ENCODE measurements at places on chromosomes 5 and 9.

DNA sequence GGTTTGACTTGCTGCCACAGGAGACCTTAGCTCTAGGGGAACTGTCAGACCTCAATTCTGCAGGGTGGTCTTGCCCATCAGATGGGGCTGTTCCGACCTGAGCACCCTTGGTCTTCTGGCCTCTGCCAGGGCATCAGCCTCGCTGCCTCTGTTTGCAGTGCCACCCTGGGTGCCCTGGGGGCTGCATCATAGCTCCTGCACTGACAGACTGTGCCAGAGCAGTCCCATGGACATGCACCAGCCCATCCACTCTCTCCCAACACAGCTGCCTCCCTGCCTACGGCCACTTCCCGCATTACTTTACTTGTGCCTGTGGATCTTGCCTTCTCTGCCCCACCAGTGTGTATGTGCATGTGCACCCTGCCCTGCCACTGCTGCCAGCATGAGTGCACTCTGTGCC, 884.7 kb upstream of the ARRDC3 start:
- no peak for DNase-seq

DNA sequence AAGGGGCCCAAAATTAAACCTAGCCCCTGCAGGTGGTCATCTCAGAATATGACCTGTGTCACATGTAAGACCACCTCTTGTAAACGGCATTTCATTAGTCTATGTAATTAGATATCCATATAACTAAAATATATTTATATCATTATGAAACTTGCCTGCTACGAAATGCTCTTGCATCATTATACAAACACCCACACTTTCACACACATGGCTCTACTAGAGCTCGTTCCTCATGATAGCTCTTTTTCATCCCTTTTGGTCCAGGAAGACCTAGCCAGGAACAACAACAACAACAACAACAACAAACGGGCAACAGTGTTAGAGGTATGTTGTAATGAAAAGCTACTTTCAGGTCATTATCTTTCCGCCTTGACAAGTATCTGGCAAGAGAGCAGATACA, 58.6 kb downstream of the LHFPL2 start:
- DNase-seq, result no peak

- DNase-seq, result no peak
Observed at GRCh38 chr5:136453986-136454758, 88.8 kb upstream of the TRPC7 start.

GRCh38 chr9:36437790-36438189, 37.7 kb upstream of the RNF38 start:
- DNase-seq, result no peak

DNA sequence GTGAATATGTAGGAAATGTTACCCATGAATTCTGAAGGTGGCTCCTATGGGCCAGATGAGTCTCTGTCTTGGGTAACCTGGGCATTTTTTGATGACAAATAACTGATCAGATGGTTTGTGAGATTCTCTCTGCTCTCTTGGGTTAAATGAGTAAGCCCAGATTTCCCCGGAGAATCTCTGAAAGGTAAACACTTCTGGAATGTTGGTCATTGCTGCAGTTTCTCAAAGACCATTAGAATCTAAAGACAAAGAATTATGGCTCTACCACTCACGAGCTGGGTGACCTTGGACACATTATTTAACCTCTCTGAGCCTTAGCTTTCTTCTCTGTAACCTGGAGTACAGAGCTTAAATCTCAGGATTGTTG, 191.2 kb downstream of the DAB2IP start:
- DNase-seq, result no peak

GRCh38 chr5:150511578-150512367, 3.8 kb downstream of the NDST1 start:
- no peak for DNase-seq

GRCh38 chr9:92954049-92954861, 6.9 kb downstream of the FGD3 start:
- peak; percentile 60 for DNase-seq

- DNase-seq, result no peak
Observed at GRCh38 chr9:11618241-11618805, 1005.5 kb upstream of the PTPRD start.

DNA sequence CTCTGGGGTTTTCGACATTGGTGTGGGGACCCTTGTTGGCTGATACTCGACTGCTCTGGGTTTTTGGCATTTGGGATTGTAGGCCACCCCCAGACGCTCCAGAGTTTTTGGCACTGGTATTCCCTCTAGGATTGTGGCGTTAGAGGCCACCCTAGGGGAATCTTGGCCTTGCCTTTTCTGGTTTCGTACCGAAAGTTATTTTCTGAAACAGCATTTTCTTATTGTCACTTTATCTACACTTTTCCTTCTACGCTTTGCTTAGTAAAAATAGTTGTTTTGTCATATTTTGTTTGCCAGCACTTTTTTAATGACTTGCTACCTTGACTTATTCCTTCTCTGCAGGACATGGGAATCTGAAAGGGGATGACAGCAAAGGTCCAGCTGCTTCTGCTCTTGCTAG, 25.1 kb upstream of the CLPTM1L start:
- DNase-seq, result no peak

GRCh38 chr5:133824661-133825254, 143.7 kb downstream of the C5orf15 start:
- DNase-seq, result peak; percentile 7

DNA sequence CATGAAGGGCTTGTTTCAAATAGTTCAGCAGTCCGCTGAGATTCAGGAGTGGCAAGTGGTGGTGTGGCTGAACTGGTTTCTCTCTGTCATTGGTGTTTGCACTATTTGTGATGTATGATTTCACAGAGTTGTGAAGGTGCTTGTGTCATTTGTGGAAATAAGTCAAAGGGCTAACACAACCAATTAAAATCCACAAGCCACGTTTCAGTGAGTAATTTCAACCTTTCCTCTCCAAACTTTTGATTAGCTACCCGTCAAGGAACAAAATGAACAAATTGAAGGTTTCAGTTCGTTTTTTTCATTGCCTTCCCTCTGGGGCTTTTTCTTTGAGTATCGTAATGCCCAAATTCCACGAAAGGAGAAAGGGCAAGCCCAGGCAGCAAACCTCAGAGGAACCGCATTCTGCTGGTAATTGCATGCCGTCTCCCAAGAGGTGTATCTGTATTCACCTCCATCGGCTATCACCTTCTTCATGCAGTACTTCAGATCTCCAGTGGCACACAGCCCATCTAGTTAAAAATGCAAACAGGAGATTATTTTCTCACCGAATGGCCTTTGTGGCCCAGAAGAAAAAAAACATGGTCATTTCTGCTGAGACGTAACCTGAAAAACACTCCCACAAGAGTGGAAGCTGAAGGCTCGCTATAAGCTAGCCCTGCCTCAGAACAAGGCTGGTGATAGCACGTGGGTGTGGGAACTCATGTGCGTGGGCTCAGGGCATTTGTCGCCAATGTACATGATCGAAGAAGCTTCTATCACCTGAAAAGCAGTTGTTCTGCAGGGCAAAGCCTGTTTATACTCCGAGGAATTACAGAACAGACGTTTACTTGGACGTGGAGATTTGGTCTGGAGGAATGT, 197.1 kb downstream of the NR3C1 start:
- DNase-seq, result no peak

DNA sequence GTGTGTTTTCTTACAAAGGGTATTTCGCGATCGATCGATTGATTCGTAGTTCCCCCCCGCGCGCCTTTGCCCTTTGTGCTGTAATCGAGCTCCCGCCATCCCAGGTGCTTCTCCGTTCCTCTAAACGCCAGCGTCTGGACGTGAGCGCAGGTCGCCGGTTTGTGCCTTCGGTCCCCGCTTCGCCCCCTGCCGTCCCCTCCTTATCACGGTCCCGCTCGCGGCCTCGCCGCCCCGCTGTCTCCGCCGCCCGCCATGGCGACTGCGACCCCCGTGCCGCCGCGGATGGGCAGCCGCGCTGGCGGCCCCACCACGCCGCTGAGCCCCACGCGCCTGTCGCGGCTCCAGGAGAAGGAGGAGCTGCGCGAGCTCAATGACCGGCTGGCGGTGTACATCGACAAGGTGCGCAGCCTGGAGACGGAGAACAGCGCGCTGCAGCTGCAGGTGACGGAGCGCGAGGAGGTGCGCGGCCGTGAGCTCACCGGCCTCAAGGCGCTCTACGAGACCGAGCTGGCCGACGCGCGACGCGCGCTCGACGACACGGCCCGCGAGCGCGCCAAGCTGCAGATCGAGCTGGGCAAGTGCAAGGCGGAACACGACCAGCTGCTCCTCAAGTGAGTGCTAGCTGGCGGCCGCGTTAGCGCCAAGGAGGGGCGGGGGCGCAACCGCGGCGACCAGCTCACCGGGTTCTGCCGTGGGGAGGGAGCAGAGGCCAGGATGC, 480 bp downstream of the LMNB1 start:
- peak; percentile 59 for DNase-seq

DNA sequence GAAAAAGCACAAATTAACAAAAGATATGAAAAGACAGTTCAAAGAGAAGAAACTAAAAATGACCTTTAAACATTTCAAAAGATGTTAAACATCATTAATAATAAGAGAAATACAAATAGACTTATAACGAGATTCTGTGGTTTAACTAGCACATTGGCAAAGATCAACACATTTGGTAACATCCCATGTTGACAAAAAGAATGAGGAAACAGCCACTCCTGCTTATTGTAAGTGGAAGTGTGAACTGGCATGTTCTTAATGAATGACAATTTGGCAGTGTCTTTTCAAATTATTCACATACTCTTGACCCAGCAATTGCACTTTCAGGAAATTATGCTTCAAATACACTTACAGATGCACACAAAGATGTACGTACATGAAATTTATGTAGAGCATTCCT, 176.3 kb downstream of the TLE1 start:
- DNase-seq, result no peak

DNA sequence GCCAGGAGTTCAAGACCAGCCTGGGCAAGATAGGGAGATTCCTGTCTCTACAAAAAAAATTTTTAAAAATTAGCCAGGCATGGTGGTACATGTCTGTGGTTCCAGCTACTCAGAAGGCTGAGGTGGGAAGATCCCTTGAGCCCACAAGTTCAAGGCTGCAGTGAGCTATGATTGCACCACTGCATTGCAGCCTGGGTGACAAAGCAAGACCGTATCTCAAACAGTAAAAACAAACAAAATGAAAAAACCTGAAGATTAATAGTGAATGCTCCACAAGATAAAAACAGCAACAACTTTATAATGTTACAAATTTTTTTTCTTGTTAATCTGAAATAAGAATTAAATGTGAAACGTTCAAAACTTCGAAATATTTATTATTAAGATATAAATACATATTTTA, 2.7 kb upstream of the TMEM267 start:
- DNase-seq, result no peak

GRCh38 chr5:102277144-102277543, 18.9 kb downstream of the SLCO4C1 start:
- DNase-seq, result no peak

DNA sequence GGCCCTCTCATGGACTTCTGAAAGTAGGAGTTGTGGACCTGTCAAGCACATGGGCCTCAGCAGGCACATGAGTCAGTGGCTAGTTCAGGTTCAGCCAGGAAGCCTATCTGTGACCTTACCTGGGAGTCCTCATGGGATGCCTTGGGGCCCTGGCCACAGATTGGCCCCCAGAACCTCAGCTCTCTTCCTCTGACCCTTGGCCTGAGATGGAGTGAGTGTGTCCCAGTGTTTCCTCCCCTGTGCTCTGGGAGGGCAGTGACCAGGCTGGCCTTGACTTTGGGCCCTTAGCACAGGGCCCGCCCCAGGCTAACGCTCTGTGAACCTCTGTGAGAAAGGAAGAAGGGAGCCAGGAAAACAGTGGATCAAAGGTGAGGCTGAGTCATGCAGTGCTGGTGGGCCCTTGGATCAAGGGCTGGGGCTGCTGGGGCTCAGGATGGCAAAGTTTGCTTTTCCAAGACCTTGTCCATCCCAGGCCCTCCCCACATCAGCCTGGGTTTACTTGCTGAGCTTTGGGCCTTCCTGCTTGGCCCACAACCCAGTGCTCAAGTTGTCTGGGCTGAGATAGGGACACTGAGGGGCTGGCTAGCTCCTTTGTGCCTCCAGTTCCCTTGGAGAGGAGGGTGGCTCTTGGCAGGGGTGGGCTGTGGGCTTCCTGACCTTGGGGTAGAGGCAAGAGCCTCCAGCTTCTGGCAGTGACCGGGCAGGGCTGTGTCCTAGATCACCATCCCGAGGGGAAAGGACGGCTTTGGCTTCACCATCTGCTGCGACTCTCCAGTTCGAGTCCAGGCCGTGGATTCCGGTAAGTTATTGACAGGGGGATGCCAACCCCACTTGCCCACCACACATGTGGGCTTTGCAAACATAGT, 41.4 kb downstream of the RGS3 start:
- DNase-seq, result no peak

GRCh38 chr9:107213561-107214028, 69.5 kb upstream of the RAD23B start:
- DNase-seq, result peak; percentile 2

GRCh38 chr9:86529496-86530275, 175.5 kb upstream of the TUT7 start:
- no peak for DNase-seq

DNA sequence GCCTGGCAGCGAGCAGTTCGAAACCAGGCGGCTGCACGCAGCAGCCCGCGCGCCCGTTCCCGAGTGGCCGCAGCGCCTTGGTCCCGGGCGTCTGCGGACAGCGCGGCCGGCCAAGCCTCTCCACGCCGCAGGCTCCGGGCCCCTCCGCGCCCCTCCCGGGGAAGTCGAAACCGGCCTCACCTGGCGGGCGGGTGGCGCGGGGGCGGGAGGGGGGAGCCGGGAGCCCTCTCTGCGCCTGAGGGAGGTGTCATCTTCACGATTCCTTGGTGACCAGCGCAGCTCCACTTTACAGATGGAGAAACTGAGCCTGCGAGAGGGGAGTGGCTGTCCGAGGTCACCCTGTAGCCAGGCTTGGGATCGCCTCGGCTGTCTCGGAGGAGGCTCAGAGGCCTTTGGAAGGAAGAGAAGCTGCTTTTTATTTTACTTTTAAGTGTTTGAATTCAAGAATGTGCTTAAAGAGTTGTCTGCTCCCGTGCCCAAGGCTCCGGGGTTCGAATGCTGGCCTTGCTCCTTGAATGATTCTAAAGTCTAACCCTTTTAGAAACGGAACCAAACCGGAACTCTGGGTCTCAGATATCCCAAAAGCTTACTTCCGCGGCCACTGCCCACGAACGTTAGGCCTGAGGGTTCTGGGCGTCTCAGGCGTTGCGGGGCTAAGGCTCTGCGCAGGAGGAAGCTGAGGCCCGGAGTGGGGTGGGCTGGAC, 662 bp downstream of the SUSD3 start:
- peak; percentile 41 for DNase-seq

GRCh38 chr9:26043431-26043830, 365.2 kb upstream of the TUSC1 start:
- no peak for DNase-seq

DNA sequence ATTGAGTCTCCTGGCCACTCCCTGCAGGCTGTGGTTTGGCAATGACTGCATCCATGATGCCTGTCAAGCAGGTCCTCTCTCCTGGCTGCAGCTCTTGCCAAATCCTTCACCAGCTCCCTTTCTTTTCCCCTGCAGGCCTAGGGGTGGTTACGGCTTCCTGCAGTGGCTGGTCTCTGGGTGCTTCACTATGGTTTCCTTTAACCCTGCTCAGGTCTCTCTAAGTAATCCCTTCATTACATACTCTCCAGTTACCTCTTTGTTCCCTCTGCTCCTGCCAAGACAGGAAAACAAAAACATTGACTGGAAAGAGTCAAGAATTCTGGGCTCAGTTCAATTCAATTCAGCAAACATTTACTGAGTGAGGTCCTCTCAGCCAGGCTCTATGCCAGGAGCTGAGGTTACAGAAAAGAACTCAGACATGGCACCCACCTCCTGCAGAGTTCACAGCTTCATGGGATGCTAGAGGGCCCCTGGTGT, 19.8 kb upstream of the PTPN3 start:
- no peak for DNase-seq
